ENCODE measurements at places on chromosomes 11 and 22. TPM values are rescaled to one million over a fixed set of nuclear protein-coding genes. Genes with fewer than 3 reads are reported as not detected.

CCDC116 gene
- 0.53 TPM for total RNA-seq

LIF gene
- total RNA-seq, result 8.2 TPM

FXYD6 gene
- total RNA-seq, result 37.2 TPM

FAM83F gene
- 44.3 TPM for total RNA-seq

PC gene
- 65.2 TPM for total RNA-seq

OTOG gene
- not detected for total RNA-seq

C11orf65 gene
- 0.39 TPM for total RNA-seq

FZD4 gene
- 4.7 TPM for total RNA-seq

TSSK2 gene
- not detected for total RNA-seq

RBMXL2 gene
- total RNA-seq, result not detected

PLA2G3 gene
- 0.49 TPM for total RNA-seq

MMP7 gene
- total RNA-seq, result not detected

OSM gene
- total RNA-seq, result 0.20 TPM

BIRC2 gene
- total RNA-seq, result 50.7 TPM

RASL10A gene
- 1.1 TPM for total RNA-seq

MUC15 gene
- not detected for total RNA-seq

APLNR gene
- total RNA-seq, result 3.5 TPM

PGM2L1 gene
- 14.3 TPM for total RNA-seq

KRTAP5-11 gene
- not detected for total RNA-seq

MAPK8IP1 gene
- total RNA-seq, result 1.7 TPM

RIMBP3C gene
- total RNA-seq, result 0.28 TPM

CABP2 gene
- total RNA-seq, result not detected

CXCR5 gene
- total RNA-seq, result 0.12 TPM

B4GALNT4 gene
- 2.4 TPM for total RNA-seq

SAC3D1 gene
- 11.6 TPM for total RNA-seq

MYRF gene
- 4.6 TPM for total RNA-seq

SYCE3 gene
- not detected for total RNA-seq

PARVG gene
- 8.4 TPM for total RNA-seq

POU2AF3 gene
- total RNA-seq, result 6.6 TPM

OR52N4 gene
- total RNA-seq, result not detected

RAC2 gene
- total RNA-seq, result 22.6 TPM

KRTAP5-9 gene
- total RNA-seq, result 1.2 TPM

ADSL gene
- 34.9 TPM for total RNA-seq

CBX6 gene
- 6.8 TPM for total RNA-seq

RGL4 gene
- not detected for total RNA-seq

APOBEC3F gene
- total RNA-seq, result 6.3 TPM

All from left colon (tissue), 2 donors.